ENCODE measurements at places on chromosomes 6 and 20.

GRCh38 chr20:34574426-34574825 lies 15.9 kb downstream of the MAP1LC3A start:
- DNase-seq, result no peak

DNA sequence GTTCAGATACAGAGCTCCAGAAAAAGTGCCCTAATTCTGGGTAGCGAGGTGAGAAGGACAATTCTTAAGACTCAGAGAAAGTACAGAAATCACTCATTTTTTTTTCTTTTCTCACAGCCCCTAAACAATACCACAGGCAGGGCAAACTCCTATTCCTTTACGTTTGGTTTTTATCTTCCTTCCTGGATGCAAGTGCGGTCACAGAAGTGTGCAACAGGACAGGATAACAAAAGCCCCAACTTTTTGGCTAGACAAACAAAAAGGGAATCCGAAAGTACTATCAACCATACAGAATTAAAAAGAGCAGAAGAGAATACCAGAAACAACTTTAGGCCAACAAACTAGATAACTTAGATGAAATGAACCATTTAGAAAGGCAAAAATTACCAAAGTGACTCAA lies 18.4 kb upstream of the BEND6 start:
- DNase-seq, result no peak

GRCh38 chr20:16100111-16100510 lies 473.1 kb downstream of the KIF16B start:
- no peak for DNase-seq

DNA sequence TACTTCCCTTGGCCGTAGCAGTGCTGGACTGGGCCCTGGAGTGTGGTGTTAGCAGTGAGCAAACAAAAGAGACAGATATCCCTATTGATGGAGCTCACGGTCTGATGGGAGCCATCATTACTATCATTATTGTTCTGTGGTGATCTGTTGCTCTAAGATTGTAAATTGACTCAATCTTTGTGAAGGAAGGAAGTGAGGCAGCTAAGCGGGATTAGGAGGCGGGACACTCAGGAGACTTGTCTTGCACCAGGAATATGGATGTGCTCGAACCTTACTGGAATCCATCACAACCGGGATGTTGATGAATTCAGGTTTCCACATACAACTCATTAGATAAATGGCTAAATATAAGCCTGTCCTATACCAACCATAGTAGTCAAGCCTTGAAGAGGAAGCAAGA lies 25.5 kb upstream of the FAM50B start:
- no peak for DNase-seq

DNA sequence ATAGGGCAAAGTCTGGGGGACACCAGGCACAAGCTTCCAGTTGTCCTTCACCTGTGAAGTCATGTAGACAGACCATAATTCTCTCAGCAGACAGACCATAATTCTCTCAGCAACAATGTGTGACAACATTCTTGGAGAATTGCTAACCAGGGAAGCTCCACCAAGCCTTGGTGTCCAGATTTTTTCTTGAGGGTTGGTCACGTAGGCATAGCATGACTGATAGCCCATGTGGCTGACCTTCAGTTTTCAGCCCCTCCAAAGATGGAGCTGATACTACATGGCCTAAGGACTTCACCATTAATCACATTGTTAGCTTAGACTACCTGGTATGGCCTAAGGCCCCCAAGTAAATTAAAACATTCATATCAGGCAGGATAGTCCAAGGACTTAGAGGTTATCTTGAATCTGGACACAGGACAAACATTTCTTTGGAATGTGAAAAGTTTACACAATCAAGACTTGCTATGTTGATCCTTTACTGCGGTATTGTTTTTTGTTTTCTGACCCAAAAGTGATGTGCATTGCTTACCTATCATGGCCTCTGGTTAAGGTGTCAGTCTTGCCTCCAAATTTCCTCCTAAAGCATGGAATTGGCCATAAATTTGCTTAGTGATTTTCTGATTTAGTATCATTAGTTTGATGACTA lies 76.9 kb downstream of the CEP57L1 start:
- DNase-seq, result no peak

DNA sequence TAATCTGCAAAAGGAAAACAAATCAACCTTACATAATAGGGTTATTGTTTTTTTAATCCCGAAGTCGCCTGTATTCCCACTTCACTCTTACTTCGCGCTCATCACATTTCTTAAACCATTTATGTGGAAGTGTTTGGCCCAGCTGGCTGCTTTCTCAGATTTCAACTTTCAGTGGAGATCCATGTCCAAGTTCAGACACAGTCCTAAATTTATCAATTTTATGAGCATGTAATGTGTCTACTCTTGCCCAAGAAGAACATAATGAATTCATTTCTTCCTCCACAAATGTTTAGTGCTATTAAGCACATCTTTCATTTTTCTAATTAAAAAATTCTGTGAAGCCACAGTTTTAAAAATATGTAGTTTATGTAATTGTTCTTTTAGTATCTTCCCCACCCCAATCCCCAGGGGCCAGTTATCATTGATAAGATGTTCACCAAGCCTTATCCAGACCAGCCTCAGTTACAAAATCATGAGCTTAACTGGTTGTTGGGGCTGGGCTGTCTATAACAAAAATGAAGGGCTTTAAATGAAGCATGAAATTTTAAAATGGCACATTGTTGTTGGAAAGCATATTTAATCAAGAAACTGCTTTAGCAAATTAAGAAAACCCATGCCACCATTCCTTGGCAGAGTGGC lies 151.7 kb downstream of the UST start:
- no peak for DNase-seq

GRCh38 chr20:34420146-34420545 lies 57.1 kb downstream of the ITCH start:
- DNase-seq, result no peak

DNA sequence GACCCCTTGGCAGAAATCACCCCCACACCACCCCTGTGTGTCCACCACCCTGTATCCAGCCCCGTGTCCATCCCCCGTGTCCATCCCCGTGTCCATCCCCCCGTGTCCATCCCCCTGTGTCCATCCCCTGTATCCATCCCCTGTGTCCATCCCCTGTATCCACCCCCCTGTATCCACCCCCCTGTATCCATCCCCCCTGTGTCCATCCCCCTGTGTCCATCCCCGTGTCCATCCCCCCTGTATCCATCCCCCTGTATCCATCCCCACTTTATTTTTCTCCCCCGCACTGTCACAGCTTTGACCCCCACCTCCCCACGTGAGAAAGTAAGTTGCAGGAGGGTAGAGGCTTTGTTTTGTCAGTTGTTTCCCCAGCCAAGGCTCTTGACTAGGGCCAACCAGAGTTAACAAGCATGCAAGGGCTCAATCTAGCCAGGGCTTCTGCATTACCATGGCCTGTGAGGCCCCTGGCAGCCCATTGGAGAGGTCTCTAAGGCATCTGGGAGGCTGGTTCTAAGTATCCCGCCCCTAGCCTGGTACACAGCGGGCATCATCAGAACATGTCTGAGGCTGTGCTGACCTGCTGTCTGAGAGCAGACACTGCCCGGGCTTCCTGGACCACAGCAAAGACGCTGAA lies 18.1 kb upstream of the SIRPA start:
- no peak for DNase-seq

DNA sequence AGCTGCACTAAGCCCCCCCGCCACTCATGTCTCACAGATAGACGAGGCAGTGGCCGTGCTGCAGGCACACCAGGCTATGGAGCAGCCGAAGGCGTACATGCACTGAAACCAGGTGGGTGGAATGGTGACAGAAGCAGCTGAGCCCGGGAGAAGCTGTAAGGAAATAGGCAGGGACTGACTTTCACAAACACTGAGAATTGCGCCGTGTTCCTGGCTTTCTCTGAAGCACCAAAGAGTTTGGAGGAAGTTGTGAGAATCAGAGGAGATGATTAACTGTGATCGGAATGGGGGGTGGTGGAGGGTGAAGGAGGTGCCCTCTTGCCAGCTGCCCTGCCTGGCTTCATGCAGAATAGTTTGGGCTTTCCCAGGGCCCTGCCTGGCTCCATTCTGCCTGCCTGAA lies 21.6 kb downstream of the TOMM34 start:
- DNase-seq, result no peak

GRCh38 chr6:152976749-152977148 lies 6.1 kb downstream of the FBXO5 start:
- DNase-seq, result no peak

DNA sequence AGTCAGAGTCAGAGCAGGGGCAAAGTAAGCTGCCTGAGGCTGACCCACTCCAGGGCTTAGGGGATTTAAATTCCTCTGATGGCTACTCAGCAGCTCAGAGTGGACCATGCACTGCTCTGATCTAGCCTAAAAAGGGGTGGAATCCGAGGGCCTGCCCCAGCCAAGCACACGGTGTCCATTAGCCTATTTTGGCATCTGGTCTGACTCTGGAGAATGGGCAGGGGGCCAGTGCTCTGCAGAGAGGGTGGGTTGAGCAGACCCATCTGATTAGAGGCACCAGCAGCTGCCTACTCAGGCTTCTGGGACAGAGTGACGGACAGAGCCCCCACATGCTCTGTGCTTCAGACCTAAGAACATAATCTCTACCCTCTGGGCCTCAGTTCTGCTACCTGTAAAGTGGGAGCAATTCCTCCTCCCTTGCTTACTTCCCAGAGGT lies 25.9 kb upstream of the TGM2 start:
- DNase-seq, result no peak

GRCh38 chr6:4883298-4883697 lies 107.1 kb downstream of the CDYL start:
- no peak for DNase-seq

DNA sequence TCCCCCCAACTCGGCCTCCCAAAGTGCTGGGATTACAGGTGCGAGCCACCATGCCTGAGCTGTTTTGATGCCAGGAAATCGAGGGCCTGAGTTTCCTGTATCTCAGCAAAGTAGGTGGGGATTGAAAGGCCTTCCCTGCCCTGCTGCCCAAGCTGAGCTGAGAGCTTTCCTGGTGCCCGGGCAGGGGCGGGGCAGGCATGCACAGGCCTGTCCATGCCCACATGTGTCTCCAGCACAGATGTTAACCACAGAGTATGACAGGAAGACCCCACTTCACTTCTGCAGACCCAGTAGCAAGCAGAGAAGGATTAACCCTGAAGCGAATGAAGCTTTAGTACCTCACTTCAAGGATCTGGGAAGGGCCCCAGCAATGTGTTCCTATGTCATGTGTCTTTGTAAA lies 66.0 kb downstream of the GPR6 start:
- no peak for DNase-seq

GRCh38 chr6:41306187-41306854 lies 19.8 kb upstream of the TREM1 start:
- DNase-seq, result no peak

GRCh38 chr20:1185790-1186334 lies 1.1 kb upstream of the TMEM74B start:
- no peak for DNase-seq

DNA sequence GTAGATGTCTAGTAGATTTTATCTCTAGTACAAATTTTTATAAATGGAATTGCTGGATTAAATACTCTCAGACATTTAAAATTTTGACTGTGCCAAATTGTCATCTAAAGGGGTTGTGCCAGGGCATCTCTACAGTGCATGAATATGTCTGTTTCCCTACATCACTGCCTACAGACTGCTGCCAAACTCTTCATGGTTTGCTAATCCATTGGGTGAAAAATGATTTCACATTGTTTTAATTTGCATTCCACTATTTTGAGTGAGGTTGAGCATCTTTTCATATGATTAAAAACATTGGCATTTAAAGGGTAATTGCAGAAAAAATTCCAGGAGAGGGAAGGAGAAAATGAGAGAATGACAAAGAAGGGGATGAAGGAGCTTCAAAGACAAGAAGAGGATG lies 267.7 kb upstream of the RNF24 start:
- DNase-seq, result no peak

DNA sequence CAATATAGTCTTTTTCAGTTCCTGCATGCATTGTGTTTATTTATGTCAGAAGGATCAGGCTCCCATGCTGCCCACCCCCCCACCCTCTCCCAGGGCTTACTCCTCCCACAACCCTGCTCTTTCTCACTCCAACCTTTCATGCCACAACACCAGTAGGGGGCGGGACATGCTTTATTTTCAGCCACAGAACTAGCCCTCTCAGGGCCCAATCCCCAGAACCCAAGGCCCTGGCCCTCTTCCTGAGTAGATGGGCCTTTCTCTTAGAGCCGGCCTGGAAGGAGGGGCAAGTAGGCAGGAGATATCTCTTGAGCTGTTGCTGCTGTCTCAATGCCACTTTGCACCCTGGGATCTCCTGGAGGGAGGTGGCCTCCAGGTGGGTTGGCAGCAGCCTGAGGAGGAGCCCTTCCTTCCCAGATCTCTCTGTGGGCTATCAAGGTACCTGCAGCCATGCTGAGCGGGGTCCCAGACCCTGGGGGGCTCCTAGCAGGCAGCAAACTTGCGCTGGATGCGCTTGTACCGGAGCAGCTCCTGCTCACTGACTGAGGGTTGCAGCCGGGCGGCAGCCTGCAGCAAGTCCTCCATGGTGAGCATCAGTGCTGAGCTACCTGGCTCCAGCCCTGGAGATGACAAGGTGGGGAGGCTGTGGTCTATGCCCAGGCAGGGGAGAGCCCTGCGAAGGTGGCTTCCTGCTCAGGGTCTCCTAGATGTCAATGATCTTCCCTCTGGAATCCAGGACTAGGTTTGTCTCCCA lies 3.5 kb downstream of the GNMT start:
- no peak for DNase-seq

GRCh38 chr6:111211411-111212030 lies 124.2 kb downstream of the SLC16A10 start:
- DNase-seq, result no peak

- no peak for DNase-seq
Measured at GRCh38 chr20:45918779-45919537, 7.0 kb upstream of the PLTP start.

DNA sequence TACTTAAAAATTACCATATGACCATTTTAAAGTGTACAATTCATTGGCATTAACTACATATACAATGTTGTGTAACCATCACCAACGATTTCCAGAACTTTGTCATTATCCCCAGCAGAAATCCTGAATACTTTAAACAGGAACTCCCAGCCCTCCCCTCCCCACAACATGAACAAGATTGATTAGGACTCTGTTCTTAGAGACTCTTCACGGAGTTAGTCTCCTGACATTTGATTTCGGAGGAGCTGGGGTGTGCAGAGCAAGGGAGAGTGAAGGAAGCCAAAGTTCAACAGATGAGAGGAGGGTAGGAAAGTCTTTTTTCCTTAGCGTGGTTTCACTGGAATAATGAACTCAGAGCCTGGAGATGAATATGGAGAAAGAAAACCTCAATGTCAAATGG lies 17.2 kb upstream of the QKI start:
- DNase-seq, result no peak

DNA sequence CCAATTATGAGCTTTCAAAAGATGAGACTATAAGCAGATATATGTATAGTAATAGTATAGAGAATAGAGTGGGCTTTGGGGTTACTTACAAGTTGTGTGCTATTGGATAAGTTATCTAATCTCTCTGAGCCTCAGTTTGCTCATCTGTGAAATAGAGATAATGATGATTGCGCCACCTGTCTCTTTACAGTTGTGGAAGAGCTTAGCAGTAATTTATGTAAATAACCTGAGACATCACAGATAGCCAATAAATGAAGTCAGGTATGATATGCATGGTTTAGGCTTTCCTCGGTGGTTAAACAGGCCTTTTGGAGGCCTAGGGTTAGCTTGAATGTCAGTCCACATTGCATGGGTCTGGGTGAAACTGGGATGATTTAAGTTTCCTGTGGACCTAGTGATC lies 29.8 kb upstream of the SCUBE3 start:
- no peak for DNase-seq
